ENCODE measurements at places on chromosomes 5 and 9.

DNA sequence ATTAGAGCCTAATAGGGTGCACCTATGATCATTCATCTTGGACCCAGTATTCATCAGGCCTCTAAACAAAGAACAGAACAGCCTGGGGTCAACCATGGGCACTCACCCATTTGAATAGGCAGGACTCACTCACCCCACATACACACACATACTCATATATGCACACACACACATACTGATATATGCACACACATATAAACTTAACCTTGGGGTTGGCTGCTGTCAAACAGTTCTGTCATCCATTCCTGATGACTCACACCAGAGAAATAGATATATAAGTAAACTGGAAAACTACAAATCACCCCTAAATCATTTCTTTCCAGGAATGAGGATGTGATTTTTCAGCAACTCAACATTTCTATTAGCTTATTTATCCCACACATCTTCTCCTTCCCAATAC lies 51.3 kb downstream of the ARL15 start:
- no peak for DNase-seq

DNA sequence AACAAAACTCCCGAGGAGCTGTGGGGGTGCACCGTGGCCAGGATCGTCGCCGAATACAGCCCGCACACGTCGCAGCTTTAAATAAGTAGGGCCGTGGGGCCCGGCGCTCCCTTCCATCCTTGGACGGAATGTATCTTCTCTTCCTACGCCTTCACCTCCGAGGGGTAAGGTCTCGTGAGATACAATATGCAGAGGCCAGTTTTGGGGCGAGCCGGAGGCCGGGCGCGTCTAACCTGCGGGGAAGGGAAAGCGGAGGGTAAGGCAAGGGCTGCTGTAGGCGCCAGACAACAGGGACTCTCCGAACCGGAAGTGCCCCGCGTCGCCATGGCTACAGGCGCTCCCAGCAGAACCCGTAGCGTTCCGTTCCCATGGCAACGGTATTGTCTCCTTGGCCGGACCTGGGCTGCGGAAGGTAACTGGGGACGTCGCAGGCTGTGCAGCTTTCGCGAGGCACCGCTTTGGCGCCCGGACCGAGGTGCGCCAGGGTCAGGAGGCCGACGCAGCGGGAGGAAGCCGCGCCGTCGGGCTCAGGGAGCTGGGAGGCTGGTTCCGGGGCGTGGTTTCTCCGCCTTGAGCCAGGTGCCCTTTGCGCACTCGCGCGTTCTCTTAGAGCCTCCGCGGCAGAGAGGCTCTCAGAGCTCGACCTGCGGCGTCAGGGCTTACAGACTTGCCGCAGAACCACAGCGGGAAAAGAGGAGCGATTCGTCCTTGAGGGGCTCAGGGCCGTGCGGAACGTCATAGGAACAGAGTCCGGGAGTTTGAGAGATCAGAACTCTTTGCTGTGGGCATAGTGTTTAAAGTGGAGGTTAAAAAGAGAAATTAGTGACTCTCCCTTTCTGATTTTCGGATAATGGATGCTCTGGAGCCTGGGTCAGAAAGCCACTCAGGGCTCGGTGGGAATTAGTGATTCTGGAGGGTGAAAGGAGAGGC lies at the start of gene TTC23L:
TTC23L (plus strand) TSS at position 380 of the 930 bp plus-strand sequence. CDS start 1,508 bp downstream, outside the sequence.
- DNase-seq = no peak

DNA sequence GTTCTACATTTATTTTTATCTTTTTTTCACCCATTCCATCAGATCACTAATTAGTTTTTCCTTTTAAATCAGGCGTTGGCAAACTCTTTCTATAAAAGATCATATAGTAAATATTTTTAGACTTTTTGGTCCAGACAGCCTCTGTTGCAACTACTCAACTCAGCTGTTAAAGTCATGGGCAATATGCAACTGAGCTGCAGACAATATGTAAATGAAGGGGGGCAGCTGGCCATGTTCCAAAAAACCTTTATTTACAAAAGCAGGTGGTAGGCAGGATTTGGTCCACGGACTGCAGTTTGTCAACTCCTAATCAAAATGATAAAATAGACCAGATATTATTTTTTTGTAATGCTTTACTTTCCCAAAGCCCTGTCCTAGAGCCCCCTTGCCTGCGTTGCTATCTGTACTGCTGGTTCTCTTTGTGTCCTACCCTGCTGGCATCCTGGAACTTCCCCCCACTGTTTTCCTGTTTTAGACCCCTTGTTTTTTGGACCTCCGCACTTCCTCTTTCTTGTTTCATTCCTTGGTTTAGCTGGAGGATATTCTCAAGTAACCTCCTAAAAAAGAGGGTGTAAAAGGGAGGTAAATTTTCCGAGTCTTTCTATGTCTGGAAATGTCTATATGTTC lies 24.7 kb upstream of the TNFSF8 start:
- peak; percentile 69 for DNase-seq

DNA sequence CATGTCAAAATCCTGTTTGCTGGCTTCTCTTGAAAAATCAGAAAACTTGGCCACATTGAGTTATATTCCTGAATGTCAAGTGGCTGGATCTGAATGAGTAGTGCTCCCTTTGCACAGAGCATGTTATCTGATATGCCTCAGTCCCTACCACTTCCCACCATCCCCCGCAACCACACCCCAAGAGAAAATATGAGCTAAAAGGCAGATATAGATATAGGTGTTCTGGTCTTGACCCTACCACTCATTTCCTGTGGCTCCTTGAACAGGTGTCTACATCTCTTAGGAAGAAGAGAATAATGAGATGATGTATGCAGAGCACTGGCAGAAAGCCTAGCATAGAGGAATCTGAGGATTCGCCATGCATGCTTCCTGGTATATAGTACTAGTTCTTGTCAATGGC lies 6.6 kb upstream of the CYSTM1 start:
- no peak for DNase-seq

- DNase-seq = no peak
Observed at GRCh38 chr9:127660886-127661741, 45.7 kb upstream of the CFAP157 start.

GRCh38 chr9:131423171-131423581 lies 29.3 kb downstream of the PRRC2B start:
- DNase-seq = no peak

- no peak for DNase-seq
Observed at GRCh38 chr5:528629-529511, 4.6 kb upstream of the SLC9A3 start.

DNA sequence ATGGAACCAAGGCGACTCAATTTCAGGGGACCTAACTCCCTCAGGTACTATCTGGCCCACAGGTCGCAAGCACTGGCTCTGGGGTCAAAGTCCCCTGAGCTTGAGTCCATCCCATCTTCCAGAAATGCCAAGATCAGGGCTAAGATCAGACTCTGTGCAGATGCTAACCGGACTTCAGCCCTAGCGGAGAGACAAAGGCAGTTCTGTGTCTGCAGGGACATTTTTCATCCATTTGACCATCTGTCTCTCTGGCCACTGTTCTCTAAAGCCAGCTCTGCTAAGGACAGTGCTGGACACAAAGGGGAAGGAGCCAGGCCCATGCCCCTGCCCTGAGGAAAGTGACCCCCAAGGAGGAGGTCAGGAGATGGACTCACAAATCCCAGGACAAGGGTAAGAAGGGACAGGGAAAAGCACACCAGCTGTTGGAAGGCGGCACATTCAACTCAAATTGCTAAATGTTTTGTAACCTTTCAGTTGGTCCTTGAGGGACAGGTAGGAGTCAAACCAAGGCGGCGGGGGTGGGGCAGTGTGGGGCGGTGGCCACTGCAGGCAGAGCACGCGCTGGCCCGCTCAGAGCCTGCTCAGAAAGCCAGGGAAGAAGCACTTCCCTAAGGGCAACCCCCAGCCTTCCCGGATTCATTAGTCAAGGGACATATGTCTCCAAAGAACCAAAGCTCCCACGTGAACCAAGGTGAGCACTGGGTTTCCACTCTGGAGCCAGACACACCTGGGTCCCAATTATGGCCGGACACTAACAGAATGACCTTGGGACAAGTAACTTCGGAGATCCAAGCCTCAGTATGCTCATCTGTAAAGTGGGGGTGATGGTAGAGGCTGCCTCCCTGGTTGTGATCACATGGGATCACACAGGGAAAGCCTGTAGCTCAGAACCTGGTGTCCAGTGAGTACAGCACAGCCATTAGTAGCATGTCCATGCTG lies 42.8 kb downstream of the STK10 start:
- no peak for DNase-seq

GRCh38 chr9:16524078-16524477 lies 346.4 kb downstream of the BNC2 start:
- DNase-seq = no peak

GRCh38 chr5:77156379-77156778 lies 54.1 kb upstream of the PDE8B start:
- no peak for DNase-seq

GRCh38 chr9:8096091-8096490 lies 296.5 kb upstream of the DMAC1 start:
- no peak for DNase-seq

- DNase-seq = no peak
Observed at GRCh38 chr9:121283856-121284732, 16.1 kb downstream of the GSN start.

GRCh38 chr5:122947772-122948171 lies 88.8 kb downstream of the PPIC start:
- DNase-seq = no peak

- DNase-seq = no peak
Observed at GRCh38 chr9:121895358-121895757, 197.8 kb downstream of the TTLL11 start.

GRCh38 chr5:89396278-89396954 lies 513.4 kb upstream of the MEF2C start:
- peak; percentile 99 for DNase-seq

- peak; percentile 34 for DNase-seq
Observed at GRCh38 chr5:112917453-112917995, 4.5 kb downstream of the REEP5 start.

DNA sequence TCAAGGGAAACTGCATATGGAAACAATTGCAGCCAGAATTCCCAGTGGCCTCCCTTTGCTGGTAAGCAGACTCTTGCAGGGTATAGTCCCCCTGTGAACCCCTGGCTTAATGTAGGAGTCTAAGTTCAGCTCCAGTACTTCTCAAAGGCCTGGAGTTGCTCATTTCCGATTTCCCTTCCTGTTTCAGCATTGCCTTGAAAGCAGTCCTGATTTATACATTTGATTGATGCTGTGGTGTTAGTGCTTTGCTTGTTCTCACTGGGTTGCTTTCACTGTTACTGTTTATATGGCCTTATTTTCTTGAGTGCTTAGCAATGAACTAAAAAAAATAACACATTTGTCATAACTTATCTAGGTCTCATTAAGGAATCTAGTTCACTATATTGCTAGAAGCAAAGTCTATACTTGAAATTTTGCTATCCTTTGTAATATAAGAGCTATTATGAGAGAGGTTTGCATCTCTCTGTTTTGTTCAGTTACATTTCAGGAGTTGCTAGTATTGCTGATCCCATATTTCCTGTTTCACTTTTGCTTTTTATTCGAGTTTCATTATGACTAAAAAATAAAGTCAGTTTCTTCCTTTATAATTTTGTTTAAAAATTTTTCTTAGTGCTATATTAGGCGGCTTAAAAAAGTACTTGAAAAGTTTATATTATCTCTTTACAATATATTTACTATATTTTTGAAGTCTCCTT lies 122.4 kb upstream of the NMUR2 start:
- no peak for DNase-seq

GRCh38 chr9:134835448-134835847 lies 45.2 kb upstream of the FCN2 start:
- DNase-seq = no peak

GRCh38 chr9:76846297-76846696 lies 59.6 kb downstream of the PRUNE2 start:
- DNase-seq = no peak

- no peak for DNase-seq
Observed at GRCh38 chr5:105146867-105147266, 1584.3 kb upstream of the NUDT12 start.

DNA sequence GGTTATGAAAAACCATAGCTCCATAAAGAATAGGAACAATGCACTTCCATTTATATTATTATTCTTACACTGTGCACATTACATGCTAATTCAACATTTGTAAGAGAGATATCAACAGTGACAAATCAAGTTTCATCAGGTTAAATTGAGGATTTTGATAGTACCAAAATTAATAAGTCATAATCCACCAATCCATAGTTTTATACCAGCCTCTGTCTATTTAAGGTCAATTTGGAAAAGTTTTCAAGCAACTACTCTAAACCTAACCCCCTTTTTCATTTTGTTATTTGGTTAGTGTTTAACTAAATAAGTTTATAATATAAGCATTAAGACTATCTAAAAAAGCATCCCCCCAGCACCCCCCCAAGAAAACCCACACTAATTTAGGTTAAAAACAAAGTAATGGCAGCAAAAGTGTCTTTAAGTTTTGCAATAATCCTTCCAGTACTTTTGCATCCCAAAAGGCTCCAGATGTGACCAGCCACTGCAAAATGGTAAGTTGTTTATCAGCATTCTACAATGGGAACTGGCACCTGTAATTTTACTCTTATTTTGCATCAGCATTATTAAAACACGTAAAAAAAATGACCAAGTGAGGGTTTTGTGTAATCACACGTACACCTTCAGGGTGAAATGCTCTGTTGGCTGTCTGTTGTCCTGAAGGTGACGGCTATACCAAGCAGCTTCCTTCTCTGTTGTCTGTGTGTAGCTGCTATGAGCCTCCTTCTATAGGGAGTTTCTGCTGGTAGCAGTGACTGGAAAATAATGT lies 36.8 kb upstream of the SSBP2 start:
- DNase-seq = peak; percentile 77

DNA sequence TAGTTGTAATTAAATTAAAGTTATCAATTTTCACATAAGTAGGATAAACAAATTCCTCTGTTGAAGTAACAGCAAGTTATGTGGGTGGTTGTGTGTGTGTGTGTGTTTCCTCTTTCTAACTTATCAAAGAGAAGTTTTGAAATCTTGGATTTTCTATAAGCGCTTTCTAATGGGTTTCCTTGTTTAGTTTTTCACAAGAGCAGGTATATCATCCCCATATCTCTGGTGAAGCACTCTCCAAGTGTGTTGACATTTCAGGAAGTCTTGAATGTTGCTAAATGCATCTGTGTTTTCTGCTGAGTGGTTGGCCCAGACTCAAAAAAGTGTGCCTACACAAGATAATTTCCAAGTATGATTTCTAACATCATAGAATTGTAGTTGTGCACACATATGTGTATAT lies 43.3 kb downstream of the PRDM6 start:
- DNase-seq = no peak

DNA sequence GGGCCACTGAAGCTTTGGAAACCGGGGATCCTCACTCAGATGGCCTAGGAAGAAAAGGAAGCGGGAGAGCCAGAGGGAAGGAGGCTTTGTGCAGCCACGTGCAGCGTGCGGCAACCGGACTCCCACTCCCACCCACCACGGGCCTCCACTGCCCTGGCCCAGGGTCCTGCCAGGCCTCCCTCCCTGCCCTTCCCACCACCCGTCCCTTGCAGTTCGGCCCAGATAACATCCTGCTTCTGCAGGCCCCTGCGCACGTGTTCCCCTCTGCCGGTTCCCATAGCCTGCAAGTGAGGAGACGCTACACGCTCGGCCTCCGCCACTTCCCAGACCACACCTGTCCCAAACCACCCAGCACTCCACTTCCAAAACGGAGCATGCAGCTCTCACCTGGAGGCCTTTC lies 4.3 kb upstream of the LHX3 start:
- no peak for DNase-seq
